ENCODE measurements at places on chromosomes 7 and 10.
A peak's percentile ranks its signal among the peaks of the same experiment; 100 is the strongest.

GRCh38 chr7:105519353-105519752 is 2.7 kb downstream of the PUS7 start:
- no peak for DNase-seq

DNA sequence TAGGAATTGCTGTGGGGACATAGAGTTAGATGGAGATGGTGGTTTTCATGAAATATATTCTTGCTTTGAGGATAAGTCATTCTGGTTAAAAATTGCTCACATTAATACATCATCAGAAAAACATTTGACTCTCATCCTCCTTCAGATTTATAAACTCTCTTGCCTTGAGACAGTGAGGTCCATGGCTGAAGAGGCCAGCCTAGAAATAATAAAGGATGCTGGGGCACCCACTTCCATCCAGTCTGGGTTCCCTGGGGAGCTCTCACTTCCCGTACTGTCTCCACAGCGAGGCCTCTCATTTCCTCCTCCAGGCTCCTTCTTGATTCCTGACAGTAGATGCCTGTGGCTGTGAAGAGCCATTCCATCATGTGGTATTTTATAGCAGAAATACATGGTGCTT is 73.3 kb upstream of the PRKG1 start:
- DNase-seq: no peak

GRCh38 chr10:8393531-8393930 is 339.0 kb downstream of the GATA3 start:
- DNase-seq: no peak

DNA sequence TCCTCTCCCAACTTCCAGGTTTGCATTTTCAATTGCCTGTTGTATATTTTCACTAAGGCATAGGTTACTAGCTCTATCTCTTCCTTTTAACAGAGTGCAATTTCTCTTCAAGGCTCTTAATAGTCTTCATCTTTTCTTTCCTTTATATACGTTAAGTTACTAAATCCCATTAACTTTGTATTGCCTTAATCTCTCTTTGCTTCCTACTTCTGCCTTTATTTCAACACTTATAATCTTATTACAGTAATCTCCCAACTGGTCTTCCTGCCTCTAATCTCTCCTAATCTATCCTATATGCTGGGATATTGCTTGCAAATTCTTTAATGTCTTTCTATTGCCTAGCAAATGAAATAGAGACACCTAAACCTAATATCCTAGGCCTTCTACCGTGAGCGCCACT is 26.1 kb downstream of the ST7 start:
- no peak for DNase-seq

- no peak for DNase-seq
Measured at GRCh38 chr7:120060875-120061274, 212.1 kb upstream of the KCND2 start.

DNA sequence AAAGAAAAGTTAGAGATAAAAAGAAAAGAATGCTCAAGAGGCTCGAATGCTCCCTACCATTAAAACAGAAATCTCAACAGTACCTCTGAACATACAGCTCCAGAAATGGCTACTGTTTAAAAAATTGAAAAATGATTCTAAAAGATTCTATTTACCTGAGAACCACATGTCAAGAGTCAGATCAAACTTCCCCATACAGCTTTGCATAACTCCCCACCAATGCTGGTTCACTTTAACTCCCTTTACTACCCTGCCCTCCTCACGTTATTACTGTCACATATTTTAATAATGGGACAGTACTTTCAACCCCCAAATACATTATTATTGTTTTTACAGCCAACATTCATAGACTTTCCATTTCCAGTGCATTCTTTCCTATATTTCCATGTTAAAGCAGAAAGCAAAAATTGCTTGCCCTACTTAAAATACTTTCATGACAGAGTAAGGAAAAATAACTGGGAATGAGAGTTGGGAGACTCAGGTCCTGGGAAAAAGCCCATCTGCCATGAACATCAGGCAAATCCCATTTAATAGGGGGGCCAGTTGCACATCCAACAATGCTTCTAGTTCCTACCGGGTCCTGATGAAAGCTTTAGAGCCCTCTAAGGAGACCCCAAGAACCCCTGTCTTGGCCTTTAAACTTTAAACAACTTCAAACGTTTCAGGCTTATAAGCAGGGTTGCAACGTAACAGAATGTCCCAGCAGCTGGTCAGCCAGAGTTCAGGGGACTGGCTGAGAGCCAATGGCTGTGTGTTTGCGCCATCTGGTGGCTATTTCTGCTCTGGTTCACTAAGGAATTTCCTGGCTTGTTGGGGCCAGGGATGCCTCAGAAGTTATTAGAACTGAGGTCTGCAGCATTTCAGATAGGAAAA is 247.4 kb downstream of the ELMO1 start:
- peak; percentile 47 for DNase-seq

GRCh38 chr10:92997620-92998019 is 63.0 kb upstream of the CYP26C1 start:
- no peak for DNase-seq

DNA sequence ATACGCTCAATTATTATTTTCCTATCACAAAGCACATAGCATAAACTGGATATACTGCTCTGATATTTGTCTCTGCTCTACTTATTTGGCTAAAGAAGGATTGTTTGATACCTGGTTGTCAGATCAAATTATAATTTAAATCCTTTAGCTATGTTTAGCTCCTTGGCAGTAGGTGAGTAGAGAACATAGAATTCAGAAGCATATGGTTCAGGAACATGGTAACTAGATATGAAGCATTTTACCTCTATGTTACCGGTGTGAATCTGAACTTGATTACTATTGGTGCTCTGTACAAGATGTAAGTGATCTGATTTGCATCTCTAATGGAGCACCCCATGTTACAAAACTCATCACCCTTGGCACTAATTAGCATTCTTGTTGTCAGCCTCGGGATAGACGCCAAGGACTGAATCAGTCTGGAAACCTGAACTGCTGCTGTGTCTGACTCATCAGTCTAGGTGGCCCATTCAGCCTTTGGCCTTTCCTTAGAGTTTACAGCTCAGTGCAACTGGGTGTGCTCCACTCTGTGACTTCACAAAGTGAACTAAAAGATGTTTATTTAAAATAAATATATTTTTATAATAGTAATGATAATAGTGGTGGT is 12.3 kb upstream of the MYPN start:
- DNase-seq: no peak

GRCh38 chr10:78974617-78975317 is 94.0 kb upstream of the ZMIZ1 start:
- peak; percentile 33 for DNase-seq

DNA sequence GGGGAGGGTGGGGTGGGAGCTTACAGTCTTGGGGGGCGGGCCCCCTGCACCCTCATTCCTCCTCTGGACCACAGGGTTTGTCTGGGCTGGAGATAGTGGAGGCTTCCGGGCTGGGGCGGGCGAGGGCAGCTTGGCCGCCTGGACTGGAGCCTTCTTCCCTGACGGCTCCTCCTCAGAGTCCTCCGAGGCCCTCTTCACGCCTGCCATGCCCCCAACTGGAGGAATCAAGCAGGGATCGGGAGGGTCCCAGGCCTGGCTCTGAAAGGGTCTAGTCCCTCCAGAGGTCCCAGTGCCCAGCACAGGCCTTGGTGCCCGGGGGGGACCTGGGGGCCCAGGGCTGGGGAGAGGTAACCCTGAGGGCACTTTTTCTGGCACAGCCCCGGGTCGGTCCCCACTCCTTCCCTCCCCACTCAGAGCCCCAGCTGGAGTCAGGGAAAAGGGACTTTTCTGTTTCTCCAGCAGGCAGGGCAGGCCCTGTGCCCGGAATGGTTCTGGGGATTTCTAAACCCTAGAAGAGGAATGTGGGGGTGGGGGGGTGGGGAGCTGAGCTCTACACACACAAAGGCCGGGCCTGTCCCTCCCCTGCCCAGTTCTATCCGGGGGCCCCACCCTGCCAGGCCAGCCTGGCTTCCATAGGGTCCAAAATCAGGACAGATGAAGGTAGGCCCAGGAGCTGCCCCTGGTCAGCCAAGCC is 11.6 kb downstream of the MICALL2 start:
- DNase-seq: no peak

- DNase-seq: no peak
Measured at GRCh38 chr10:10630281-10630680, 387.4 kb upstream of the CELF2 start.

- DNase-seq: no peak
Measured at GRCh38 chr10:59176241-59177030, at the start of gene PHYHIPL. Gene PHYHIPL (plus strand): TSS chr10:59176643. CDS start chr10:59176854, 211 bp downstream.

DNA sequence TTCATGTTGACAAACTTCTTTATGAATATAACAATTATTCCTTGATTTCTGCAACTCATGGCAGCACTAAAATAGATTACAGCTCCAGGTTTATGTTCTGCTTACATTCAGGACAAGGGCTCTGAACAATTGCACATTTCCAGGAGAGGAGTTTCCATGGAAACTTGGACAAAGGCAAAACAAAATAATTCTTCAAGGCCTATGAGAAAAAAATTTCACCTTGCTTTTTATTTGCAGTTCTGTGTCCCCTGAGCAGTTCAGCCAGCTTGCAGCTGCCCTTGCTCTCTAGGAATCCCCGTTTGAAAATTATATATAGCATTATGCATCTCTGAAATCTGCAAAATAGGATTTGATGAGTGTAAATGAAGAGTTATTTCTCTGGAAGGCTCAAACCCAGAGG is 71.7 kb downstream of the ARL4A start:
- DNase-seq: no peak

DNA sequence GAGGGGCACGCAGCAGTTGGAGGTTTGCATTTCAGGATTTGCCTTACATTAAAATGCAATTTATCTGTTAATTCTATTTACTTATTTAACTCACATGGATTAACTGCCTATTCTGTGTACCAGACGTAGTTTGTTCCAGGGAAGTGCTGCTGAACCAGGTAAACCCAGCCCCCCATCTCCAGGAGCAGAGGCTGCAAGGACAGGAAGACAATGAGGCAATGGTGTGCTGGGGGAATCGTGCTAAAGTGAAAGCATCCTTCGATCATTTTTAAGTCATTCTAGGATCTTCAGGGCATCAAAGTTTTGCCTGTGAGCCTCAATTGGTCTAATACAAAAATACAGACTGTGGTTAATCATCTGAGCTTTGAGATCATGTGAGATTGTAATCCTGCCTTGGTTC is 166.4 kb downstream of the DNAJB6 start:
- DNase-seq: no peak

GRCh38 chr7:30714129-30714528 is 31.9 kb upstream of the CRHR2 start:
- DNase-seq: no peak

DNA sequence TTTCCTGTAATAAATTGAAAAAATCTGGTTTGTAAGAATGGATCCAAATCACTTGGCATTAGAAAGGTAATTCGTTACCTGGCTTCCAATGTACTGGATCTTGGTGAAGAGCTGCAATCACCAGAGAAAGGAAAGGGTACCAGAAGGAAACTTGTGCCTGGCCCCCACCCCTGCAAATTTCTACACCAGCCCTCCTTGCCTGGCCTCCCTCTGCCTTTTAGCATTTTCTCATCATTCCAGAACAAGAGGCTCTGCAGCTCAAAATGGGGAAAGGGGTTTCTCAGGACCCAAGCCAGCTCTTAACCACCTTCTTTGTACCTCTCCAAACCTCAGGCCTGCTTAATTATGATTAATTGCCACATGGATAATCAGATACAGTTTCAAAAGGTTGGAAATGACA is 612.8 kb upstream of the MGMT start:
- DNase-seq: no peak

- no peak for DNase-seq
Measured at GRCh38 chr7:45219130-45219529, 61.5 kb downstream of the RAMP3 start.

DNA sequence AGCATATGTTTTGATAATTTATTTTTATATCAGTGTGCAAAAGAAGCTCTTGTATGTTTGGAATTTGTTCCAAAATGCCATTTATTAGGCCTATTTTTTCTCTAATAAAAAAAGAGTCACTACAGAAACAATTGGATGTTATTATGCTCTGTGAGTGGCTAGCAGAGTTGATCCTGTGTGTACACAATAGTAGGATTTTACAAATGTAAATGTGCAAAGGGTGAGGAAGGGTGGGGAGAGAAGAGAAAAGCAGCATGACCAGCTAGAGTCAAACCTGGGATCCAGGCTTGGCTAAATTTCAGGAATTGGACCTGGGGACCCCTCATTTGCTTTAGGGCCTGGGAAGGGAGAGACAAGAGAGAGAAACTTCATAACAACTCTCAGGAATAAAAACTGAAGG is 32.5 kb downstream of the SEMA3A start:
- DNase-seq: no peak

- no peak for DNase-seq
Measured at GRCh38 chr7:103148131-103148993, 537 bp downstream of the NAPEPLD start.

DNA sequence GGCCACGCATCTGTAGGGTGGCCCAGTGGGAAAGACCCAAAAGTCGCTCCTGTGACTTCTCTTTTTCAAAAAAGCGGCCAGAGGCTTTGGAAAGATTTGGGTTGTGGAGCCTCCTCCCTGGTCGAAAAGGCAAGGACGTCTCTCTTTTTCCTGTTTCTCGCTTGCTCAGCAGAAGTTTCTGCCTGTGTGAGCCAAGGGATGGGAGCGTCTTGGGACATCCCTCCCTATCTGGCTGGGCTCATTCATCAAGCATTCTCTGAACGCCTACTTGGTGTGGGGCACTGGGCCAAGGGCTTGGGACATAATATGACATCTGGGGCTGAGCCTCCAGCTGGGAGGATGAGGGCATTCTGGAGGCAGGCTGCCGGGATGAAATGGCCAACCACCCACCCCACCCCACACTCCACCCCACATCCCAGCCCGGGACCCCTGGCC is 120.9 kb downstream of the C10orf105 start:
- no peak for DNase-seq

GRCh38 chr10:29205787-29206186 is 83.1 kb upstream of the LYZL1 start:
- no peak for DNase-seq

DNA sequence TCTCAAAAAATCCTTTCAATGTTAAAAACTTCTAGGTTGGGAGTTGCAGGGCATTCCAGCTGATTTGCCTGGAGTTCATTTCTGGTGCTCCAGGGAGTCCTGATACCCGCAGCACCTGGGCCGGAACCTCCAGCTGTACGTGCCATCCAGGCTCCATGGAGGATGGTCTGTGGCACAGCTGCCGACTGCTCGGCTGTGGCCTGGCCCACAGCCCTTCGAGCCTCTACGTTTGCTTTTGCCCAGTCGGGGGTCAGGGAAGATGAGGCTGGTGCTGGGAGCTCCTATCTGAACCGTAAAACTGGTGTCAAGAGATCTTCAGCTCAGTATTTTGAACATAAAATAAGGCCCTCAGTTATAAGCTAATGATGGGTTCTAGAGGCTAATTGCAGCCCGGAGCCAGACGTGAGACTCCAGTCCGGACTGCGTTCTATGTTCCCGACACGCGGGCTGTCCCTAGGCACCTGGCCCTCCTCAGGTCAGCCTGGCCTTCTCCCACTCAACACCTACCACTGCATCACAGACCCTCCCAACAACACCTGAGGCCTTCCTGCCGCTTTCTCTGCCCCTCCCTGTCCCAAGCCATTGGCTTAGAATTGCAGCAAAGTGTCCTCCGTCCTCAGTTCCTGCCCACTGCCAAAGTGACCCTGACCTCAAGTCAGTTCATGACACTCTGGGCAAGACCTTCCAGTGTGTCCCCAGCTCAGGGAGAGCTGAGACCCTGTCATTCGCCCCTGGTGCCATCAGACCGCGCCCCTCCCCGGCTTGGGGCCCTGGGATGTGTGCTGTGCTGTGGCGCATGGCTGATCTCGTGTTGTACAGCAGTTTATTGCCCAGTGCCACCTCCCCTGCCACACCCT is 64.2 kb upstream of the DNAJB6 start:
- no peak for DNase-seq

GRCh38 chr10:11311027-11311426 is 293.4 kb downstream of the CELF2 start:
- DNase-seq: no peak

GRCh38 chr7:6618621-6619020 is 3.2 kb downstream of the ZNF853 start:
- no peak for DNase-seq
